H1 (cell line): ENCODE measurements at places on chromosomes 11 and 22. TPM values are rescaled to one million over a fixed set of nuclear protein-coding genes. Genes with fewer than 3 reads are reported as not detected.

GRCh38 chr11:120718171-120718570 is 206.6 kb downstream of the GRIK4 start:
- DNase-seq, result no peak

GRCh38 chr11:133896028-133896427 is 50.7 kb upstream of the SPATA19 start:
- no peak for DNase-seq

DNA sequence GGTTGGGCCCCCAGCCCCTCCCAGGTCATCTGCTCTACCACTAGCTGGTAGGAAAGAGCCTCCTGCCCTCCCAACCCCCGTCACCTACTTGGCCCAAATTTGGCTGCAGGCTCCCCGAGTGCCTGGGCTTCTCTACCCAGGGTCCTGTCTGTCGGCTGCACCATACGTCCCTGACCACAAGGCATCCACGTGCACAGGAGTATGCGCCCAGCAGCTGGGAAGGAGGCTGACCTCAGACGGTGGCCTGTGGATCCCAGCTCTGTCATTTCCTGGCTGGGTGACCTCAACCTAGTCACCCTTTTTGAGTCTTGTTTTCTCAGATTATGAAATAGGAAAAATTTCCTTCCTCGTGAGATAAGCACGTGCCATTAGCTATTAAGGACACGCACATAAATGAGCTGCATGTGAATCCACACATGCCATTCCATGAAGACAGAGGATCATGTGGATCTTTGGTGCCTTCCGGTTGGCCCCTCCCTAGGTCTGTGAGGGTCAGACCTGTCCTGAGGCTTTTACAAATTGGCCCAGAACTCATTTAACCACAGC is 13.7 kb downstream of the CYB561A3 start:
- DNase-seq, result no peak

- no peak for DNase-seq
These were observed 1.2 kb upstream of the SMIM35 start for GRCh38 chr11:118087931-118088330.

DNA sequence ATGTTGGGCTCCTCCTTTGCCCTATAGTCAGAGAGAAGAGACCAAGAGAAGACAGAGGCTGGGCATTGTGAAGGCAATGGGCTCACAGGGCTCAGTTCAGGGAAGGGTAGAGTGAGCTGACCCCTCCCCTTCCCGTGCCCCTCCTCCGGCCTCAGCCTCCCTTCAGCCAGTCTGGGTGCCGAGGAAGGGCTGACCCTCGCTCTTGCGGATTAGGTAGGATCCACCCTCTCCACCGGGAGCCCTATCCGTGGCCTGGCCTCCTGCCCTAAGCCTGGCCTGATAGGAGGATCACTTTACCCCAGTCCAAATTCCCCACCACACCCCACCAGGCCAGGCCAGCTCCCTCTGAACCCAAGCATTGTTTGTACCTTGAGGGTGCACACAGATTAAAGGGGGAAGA is 1.8 kb upstream of the PPP1R14B start:
- DNase-seq, result no peak

DNA sequence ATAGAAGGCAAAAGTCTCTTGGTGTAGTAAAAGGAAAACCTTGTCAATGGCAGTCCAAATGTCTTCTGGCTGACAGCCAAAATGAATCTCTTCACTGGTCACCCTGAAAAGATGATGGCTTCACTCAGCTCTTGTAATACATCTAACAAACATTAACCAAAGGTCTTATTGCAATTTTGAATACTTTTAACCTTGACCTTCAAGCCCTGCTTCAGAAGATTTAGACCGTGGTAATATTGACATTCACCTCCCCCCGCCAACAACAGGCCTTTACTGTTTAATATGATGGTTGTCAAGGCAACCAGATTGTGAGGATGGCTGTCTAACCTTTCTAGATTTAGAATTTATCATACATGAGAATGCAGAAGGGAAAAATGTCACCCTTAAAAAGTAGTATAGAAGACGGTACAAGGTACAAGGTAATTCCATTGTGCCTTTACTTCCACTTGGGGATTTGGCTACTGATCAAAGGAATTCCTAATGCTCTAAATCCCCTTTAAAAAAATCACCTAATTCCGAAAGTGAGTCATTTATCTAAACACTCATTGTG is 342.3 kb downstream of the LARGE1 start:
- DNase-seq, result no peak

DNA sequence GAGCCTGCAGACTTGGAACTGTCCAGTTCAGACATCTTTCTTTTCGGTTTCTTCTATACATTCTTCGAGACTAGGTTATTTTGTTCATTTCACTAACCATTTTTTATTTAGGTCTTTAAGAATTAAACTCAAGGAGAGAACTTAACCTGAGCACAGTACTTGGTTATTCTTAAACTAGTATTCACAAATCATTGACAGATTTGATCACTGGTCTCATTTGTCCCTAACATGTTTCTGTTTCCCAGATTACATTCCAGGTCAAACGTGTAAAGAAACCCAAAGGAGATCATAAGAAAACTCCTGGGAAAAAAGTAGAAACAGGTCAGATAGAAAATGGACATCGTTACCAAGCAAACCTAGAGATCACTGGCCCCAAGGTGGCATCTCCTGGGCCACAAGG is 85.1 kb downstream of the TTC17 start:
- DNase-seq, result no peak

- no peak for DNase-seq
These were observed 4.6 kb downstream of the GATD1 start for GRCh38 chr11:772429-773390.

GRCh38 chr22:23591846-23592245 is 11.8 kb upstream of the IGLL1 start:
- no peak for DNase-seq

DNA sequence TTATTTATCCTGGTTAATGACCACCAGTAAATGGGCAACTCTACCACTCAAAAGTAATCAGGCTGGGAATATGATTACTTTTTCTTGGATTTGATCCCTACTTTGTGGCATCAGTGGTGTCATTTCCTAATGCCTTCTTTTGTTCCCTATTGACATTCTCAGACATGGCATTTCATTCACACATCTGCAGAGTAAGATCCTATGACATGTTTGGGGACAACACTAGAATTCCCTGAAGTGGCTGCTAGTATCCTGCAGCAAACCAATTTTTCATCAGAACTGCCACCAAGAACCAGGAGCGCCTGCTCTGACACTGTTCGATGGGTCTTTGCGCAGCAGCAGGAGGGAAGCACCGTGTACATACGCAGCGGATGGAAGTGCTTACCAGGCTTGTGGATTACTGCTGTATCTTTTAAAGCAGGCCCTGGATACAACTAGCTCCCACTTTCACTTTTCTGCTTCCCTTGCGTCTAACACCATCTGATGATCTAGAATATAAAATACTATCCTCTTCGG is 97.7 kb downstream of the LARGE2 start:
- no peak for DNase-seq

- no peak for DNase-seq
These were observed 57.3 kb upstream of the SLN start for GRCh38 chr11:107769189-107769588.

GRCh38 chr11:31877863-31878262 is 66.7 kb upstream of the PAX6 start:
- no peak for DNase-seq

DNA sequence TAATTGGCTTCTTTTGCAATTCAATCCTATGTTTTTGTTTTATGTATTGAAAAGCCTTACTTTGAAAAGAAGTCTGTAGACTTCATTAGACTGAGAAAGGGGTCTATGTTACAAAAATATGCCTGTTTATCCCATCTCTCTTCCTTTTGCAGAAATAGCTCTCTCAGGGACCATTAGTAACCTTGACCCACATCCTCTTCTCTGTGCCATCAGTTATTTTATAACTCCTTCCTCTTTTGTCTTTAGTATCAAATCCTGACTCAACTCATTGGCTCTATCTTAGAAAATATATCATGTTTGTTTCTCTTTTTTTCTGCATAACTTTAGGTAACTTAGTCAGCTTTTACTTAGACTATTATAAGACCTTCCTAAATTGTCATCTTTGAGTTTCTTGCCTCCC is 20.3 kb downstream of the ZC3H12C start:
- DNase-seq, result no peak

DNA sequence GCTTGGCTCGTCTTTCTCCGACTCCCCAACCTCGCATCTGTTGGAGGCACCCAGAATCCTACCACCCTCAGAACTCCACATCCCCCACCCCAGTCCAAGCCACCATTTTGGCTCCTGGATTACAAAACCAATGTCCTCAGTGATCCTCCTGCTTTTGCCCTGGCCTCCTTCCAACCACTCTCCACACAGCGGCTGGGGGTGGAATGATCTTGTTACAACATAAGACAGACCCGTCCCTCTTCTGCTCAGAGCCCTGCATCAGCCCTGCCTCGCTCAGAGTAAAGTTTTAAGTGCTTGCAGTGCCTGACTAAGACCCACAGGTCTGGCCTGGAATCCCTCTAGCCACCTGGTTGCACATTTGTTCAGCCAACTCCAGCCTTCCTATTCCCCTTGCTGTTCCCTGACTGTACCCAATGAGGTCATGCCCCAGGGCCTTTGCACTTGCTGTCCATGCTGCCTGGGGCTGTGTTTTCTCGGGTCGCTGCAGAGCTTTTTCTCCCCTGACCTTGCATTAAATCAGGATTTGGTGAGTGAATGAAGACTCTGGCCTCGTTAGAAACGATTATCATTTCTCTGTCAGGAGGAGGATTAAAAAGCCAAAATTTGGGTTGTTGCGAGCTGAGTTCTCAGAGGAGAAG is 67.3 kb downstream of the IGF2 start:
- no peak for DNase-seq

TIMM10B gene
- total RNA-seq, result 38.2 and 45.6 TPM in 2 replicates

ANO3 gene
- not detected in 2 replicates for total RNA-seq

PEX26 gene
- 46.6 and 49.0 TPM in 2 replicates for total RNA-seq

ZBTB16 gene
- total RNA-seq, result 0.25 and 0.61 TPM in 2 replicates
